ENCODE measurements at places on chromosomes 5 and 9.
A peak's percentile ranks its signal among the peaks of the same experiment; 100 is the strongest.

- no peak for DNase-seq
Observed at GRCh38 chr9:117395151-117395650, 19.7 kb downstream of the ASTN2 start.

DNA sequence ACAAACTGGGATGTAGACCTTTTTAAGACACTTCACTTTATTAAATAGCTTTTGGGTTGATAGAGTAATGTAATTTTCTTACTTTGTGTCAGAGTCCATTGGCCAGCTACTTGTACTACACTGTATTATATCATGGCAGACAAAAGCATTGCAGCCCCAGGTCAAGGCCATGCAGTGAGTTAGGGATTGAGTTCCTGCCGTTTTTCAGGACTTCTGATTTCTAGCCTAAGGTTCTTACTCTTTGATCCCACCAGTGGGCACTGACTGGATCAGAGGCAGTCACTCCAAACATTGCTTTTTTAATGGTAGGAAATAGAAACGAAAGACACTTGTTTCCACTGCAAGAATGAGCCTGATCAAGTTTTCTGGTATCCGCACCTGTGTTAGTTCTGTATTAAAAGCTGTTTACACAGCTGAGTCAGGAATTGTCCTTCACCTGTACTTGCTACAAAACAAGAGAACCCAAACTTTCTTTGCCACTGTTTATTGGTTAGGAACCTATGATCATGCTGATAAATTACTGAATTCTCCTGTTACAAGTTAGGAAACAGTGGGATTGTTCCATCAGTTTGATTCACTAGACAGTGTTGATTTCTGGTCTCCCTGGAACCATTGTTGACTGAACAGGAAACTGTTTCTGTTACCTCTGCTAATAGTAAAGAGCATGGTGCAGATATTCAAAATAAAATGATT, 22.1 kb downstream of the LRRC70 start:
- no peak for DNase-seq

DNA sequence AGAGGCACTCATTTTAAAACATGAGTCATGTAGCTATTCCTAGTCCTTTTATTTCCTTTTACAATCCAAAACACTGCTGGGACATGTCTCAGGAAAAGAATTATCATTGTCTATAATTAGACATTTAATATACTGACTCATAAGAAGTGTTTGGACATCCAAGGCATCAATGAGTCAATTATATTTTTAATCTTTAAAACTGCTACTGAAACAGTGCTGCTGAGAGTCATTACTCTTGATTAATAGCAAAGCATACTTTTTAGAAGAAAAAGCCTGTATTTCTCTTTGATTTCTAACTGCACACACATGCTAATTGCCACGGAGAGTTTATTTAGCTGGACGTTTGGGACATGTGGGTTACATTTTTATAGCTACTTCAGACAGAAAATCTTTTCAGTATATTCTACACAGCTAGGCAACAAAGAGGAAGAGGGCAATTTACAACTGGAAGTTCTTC, 1249.0 kb upstream of the CDH18 start:
- DNase-seq = peak; percentile 0

DNA sequence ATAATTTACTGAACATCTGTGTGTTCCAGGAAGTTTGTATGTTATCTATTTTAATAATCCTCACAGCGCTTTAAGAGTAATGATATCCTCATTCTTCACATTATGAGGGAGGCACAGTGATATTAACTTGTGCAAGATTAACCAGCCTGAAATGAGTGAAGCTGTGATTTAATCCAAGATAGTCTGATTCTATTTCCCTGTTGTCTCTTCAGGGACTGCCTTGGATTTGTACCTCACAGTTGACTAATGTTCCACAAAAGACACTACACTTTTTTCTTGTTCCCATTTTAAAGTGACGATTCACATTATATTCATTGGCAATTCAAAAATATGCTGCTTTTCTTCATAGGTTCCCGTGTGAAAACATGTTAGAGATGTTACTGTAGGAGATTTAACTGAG, 125.3 kb upstream of the GNA14 start:
- DNase-seq = no peak

DNA sequence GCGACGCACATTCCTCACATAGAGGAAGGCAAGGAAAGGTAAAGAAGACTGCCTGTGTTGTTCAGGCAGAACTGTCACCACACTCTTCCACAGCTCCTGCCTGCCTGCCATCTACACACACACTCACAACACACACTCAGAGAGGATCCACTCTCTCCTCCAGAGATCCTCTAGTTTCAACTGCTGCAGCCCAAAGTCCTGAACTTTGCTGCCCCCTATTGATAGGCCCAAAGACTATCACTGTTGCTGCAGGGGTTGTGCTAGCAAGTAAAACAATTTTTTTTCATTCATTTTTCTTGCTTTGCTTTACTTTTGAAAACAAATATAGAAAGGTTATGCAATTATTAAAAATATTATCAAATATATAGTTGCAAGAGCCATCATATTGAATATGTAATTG, 5.9 kb upstream of the CFAP90 start:
- peak; percentile 51 for DNase-seq

DNA sequence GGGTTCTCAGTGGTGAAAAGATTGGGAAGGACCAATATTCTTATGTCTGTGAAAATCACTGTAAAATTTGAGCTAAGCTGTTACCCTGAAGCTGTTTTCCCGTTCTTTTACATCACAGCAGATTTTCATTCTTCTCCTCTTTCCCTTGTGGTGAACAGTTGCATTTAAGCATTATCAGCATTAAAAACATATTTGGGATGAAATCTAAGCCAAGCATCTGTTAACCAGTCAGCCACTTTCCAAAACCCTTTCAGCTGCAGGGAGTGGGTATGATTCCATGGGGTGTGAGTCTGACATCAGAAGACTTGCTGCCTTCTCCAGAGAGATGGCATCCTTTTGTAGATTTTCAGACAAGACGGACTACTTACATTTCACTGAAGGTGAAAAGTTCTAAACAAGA, 97.2 kb downstream of the TRIO start:
- peak; percentile 64 for DNase-seq

GRCh38 chr5:4987431-4987830, 152.7 kb upstream of the ADAMTS16 start:
- DNase-seq = no peak

DNA sequence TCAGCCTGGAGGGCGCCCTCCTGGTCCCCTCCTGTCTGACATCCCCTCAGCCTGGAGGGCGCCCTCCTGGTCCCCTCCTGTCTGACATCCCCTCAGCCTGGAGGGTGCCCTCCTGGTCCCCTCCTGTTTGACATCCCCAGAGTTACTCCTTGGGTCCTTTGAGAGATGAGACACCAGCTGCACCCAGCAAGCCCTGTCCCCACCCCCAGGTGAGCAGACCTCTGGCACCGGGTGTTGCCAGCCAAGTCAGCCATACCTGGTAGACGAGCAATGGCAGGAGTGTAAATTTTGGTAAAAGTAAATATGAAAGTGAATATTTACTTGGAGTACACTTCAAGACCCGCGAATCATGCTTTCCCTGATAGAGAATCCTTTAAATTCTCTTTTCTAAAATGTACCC, 25.4 kb downstream of the EXOC3 start:
- DNase-seq = no peak

- DNase-seq = peak; percentile 52
Observed at GRCh38 chr9:16718952-16719351, 151.5 kb downstream of the BNC2 start.

Measured in fibroblast of mammary gland (primary cell).